ENCODE measurements at places on chromosomes 5 and 9. TPM values are rescaled to one million over a fixed set of nuclear protein-coding genes. Genes with fewer than 3 reads are reported as not detected.

DNA sequence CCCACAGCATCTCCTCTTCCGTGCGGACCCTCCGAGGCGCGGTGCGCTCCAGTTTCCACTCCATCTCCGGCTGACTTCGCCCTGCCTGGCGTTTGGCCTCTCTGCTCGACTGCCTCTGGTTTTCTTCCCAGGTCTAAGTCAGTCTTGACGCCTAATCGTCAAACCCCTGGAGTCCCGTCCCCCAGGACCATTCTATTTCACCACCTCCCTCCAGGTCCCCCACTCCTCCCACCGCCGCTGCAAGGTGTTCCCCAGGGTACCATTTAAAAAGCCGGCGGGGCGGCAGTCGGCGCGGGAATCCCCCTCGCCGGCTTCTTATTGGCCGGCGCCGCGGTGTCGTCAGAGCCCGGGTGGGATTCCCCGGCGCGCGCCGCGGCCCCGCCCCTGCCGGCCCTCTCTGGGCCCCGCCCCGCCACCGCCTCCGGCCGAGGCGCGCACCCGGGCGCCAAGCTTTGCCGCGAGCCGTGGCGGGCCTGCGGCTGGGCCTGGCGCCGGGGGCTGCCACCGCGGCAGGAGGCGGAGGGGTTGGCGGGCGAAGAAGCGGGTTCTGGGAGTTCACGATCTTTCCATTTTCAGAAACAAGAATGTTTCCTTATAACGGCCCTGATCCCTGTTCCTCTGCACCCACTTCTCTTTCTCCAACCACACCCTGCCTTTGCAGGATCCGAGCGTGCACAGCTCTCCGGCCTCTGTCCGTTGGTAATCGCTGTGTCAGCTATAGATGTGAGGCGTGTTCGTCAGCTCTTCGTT lies at the start of gene CDC20B:
Gene CDC20B (minus strand): TSS at position 241 of the 750 bp plus-strand sequence. CDS start 177 bp downstream, at position 64.
- DNase-seq = peak; percentile 93
- H3K27ac ChIP-seq = no peak within 1 kb of the TSS
- peaks cover 45% of the 10 kb centered on the region for H3K27me3 ChIP-seq
- peaks cover 16% of the 10 kb centered on the region for H3K4me1 ChIP-seq
- H3K36me3 ChIP-seq = no peaks in the 10 kb centered on the region

DNA sequence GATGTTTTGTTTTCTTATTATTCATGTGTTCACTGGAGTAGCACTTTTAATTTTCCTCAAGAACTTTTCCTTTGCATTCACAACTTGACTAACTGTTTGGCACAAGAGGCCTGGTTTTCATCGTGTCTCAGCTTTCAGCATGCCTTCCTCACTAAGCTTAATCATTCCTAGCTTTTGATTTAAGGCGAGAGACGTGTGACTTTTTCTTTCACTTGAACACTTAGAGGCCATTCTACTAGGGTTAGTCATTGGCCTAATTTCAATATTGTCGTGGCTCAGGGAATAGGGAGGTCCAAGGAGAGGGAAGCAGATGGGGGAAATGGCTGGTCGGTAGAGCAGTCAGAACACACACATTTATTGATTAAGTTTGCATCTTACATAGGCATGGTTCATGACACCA lies 94.0 kb downstream of the ZNF462 start:
- DNase-seq = peak; percentile 77
- no peak overlapping the region for H3K4me3 ChIP-seq
- peaks cover 63% of the 10 kb centered on the region for H3K4me1 ChIP-seq
- H3K36me3 ChIP-seq = no peaks in the 10 kb centered on the region
- H3K27me3 ChIP-seq = no peaks in the 10 kb centered on the region

- no peaks in the 10 kb centered on the region for H3K4me1 ChIP-seq
- DNase-seq = no peak
- 0 out of 2 replicates have a peak, but pooled peaks cover 6% of the 10 kb centered on the region for H3K27me3 ChIP-seq
- H3K36me3 ChIP-seq = no peaks in the 10 kb centered on the region
- H3K27ac ChIP-seq = no peak overlapping the region
Measured at GRCh38 chr5:74224331-74224730, 416.2 kb downstream of the ENC1 start.

CDC37L1 gene
- 32.2 TPM for total RNA-seq

ZNF883 gene
- 6.6 TPM for total RNA-seq

BDP1 gene
- 18.0 TPM for total RNA-seq

DNA sequence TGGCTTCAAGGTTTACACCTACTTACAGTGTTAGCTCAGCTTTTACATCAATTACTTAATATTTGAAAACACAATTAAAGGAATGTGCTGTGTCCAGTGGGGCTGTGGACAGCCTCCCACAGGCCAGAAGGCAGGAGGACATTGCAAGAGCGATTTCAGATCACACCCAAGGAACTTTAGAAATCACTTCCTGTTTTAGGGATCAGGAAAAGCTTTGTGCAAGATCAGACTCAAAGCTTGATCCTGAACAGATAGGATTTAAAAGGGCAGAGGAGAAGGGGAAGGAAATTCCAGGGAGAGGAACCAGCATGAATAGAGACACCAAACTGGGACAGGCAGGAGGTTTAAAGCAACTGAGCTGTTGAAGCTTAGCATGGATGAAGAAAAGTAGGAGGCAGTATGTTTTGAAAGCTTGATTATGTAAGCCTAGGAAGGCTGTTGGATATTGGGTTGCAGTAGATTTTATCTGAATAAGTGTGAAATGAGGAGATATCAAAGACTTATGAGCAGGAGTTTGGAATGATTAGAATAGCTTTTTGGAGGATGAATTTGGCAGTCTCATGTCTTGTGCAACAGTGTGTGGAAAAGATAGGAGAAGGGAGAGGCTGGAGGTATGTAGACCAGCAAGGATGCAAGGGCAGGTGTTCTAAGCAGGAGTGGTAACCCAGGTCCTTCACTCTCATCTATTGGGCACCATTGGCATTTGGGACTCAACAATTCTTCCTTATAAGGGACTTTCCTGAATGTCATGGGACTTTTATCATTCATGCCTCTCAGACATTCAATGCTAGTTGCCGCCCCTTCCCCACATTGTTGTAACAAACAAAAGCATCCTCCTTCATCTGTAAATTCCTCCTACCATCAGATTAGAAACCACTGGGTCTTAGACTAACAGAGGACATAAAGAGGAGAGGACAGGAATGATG lies 123.5 kb downstream of the TARS1 start:
- H3K27me3 ChIP-seq = no peaks in the 10 kb centered on the region
- H3K4me3 ChIP-seq = no peak overlapping the region
- H3K36me3 ChIP-seq = no peaks in the 10 kb centered on the region

ARID3C gene
- total RNA-seq = 0.11 TPM

DNA sequence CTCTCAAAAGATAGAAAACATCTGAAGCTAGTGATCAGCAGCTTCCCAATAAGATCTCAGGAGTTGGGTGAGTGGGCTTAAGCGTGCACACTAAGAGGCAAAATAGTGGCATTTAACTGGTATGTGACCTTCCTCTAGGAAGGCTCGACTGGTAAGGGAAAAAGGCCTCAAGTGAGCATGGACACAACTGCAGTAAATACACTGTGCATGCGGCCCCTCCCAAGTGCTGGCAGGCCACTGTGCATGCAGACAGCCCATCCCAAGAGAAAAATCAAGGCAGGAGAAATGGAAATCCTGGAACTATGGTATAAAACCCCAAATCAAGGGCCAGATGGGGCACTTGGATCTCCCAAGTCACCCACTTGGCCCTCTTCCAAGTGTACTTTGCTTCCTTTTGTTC lies 112.7 kb downstream of the SMC2 start:
- no peak overlapping the region for H3K4me3 ChIP-seq
- DNase-seq = no peak
- H3K36me3 ChIP-seq = no peaks in the 10 kb centered on the region
- H3K27me3 ChIP-seq = no peaks in the 10 kb centered on the region
- H3K4me1 ChIP-seq = no peaks in the 10 kb centered on the region
- H3K27ac ChIP-seq = no peak overlapping the region

DNA sequence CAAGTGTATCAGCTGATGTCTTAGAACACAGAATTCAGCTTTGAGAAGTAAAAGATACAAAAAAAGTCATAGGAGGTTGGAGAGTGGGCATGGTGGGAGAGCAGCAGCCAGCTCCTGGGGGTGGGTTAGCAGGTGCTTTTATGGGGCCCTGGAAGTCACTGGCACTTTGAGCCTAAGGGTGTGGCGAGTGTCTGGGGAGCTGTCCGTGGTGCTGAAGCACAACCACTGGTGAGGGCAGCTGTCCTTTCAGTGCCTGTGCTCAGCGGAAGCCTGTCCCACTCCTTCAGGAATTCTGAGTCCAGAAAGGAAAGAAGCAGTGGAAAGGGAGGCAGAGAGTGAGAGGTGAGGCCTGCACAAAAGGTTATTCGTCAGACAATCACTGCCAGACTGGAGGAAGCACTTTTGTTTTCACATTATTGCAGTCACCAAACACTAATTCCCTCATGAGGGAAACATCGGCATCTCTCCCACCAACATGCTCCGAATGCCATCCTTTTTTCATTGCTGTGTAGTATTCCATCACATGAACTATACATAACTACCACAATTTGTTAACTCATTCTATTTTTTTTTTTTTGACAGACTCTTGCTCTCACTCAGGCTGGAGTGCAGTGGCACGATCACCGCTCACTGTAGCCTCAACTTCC lies 59.4 kb upstream of the RAPGEF1 start:
- no peaks in the 10 kb centered on the region for H3K36me3 ChIP-seq
- DNase-seq = peak; percentile 64
- no peaks in the 10 kb centered on the region for H3K4me1 ChIP-seq
- no peak overlapping the region for H3K4me3 ChIP-seq
- no peak overlapping the region for H3K27ac ChIP-seq

GRCh38 chr5:82309091-82309531 lies 31.0 kb upstream of the RPS23 start:
- no peaks in the 10 kb centered on the region for H3K36me3 ChIP-seq
- H3K27ac ChIP-seq = no peak overlapping the region
- peaks cover 8% of the 10 kb centered on the region for H3K4me1 ChIP-seq

DNA sequence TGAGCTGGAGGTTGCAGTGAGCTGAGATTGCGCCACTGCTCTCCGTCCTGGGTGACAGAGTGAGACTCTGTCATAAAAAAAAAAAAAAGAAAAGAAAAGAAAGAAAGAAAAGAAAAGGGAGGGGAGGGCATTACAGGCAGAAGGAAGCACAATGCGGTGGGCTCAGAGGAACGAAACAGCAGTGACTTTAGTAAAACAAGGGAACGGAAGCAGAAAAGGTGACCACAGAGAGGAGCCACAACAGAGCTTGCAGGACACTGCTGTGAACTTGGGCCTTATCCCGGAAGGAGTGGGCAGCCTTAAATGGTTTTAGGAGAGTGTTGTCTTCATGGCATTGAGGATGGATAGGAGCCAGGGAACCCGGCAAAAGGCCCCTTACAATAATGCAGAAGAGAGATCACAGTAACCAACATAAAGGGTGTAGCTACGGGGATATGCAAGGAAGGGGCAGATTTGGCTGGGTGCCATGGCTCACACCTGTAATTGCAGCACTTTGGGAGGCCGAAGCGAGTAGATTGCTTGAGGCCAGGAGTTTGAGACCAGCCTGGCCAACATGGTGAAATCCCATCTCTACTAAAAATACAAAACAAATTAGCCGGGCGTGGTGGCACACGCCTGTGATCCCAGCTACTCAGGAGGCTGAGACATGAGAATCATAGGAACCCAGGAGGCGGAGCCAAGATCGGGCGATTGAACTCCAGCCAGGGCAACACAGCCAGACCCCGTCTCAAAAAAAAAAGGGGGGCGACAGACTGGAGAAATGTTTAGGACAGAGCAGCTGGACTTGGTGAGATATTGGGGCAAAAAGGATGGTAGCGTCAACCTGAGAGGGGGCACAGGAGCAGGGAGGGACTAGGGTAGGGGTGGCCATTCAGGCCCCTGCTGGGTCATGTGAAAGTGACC lies 83.9 kb upstream of the ZBTB43 start:
- H3K36me3 ChIP-seq = no peaks in the 10 kb centered on the region
- no peaks in the 10 kb centered on the region for H3K4me1 ChIP-seq
- no peak overlapping the region for H3K27ac ChIP-seq
- peaks cover 10% of the 10 kb centered on the region for H3K27me3 ChIP-seq

GRCh38 chr9:96491079-96491879 lies 41.3 kb downstream of the HABP4 start:
- no peak overlapping the region for H3K27ac ChIP-seq
- H3K4me1 ChIP-seq = peaks cover 15% of the 10 kb centered on the region
- H3K4me3 ChIP-seq = no peak overlapping the region
- peaks cover 10% of the 10 kb centered on the region for H3K36me3 ChIP-seq

- no peaks in the 10 kb centered on the region for H3K36me3 ChIP-seq
- no peak overlapping the region for H3K27ac ChIP-seq
- H3K4me1 ChIP-seq = no peaks in the 10 kb centered on the region
- H3K4me3 ChIP-seq = no peak overlapping the region
- no peak for DNase-seq
Measured at GRCh38 chr5:156951359-156951758, 11.7 kb downstream of the TIMD4 start.

CENPK gene
- 17.2 TPM for total RNA-seq

DNA sequence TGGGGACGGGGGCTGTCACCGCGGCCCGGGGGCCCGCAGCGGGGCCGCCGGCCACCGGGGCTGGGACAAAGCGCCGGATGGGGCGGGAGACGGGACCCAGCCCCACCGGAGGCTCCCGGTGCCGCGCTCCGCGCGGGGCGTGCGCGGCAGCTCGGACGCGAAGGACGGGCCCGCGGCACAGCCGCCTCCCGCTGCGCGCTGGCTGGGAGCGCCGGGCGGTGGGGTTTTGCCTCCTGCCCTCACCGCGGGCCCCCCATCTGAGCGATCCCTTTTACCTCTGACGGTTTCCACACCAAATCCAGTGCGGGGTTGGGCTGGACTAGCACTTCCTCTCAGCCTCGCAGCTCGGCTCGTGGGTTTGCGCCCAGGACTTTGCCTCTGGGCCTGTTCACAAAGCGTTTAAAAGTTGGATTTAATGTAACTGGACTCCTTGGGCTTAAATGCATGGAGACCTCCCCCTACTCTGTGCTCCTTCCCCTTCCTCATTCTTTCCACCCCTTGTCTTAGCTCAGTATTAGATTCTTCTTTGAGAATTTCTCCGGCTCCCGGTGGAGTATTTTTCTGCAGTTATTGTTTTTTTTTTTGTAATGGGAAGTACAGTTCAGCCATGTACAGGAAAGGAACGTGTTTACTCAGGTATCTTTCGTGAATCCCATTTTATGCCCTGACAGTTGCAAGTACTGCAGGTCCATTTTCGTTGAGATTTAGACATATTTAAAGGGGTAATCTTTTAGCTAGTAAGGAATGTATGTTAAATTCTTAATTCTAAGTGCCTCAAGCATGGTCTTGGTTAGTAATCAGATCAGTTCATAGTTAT lies 691 bp downstream of the FCHO2 start:
- H3K27me3 ChIP-seq = no peaks in the 10 kb centered on the region
- peak overlapping the region; percentile 82 for H3K4me3 ChIP-seq
- H3K27ac ChIP-seq = peak overlapping the region; percentile 98
- H3K4me1 ChIP-seq = peaks cover 40% of the 10 kb centered on the region

FBXL7 gene
- total RNA-seq = 8.7 TPM

SPATA31C1 gene
- not detected for total RNA-seq

DNA sequence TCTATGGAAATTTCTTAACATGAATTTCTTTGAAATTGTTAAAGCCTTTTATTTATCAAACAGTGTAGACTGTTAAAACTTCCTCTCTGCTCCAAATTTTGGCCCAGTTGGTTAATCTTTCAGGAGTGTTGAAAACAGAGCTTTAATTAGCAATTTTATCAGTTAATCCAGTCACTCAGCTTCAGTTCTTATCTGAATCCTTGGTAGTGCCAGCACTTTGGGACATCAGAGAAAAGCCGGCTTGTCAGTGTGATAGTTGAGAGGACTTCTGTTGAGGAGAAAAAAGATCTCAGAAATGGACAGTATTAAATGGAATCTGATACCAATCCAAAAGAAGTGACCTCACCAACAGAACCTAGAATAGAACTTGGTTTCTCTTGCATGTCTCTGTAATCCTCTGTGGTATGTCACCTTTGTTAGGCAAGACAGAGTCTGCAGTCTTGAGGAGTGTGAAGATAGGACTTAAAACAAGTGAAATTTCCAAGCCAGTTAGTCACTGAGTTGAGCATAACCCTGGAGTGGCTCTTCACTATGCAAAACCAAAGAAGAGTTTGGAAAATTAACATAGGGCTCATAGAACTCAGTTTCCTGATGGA lies 251.8 kb downstream of the NNT start:
- H3K27me3 ChIP-seq = no peaks in the 10 kb centered on the region
- peak; percentile 17 for DNase-seq
- H3K4me3 ChIP-seq = no peak overlapping the region
- H3K4me1 ChIP-seq = no peaks in the 10 kb centered on the region
- H3K27ac ChIP-seq = no peak overlapping the region

All from GM23248 (cell line).